ENCODE measurements at places on chromosomes 4 and X.

DNA sequence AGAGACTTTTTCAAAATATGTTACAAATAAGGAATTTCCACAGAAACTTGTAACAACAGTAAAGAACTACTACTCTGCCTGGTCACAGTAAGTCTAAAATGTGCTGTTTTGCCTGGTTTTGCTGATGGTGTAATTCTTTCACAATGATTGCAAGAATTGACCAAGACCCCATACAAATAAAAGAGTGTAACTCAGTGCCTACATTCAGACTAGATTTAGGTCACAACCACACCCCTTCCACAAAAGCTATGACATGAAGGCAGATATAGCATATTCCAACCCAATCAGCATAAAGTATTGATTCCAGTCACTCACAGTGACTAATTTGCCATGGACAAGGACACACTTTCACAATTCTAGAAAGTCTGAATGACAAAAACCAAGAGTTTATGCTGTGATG is 53.7 kb upstream of the TMPRSS11F start:
- DNase-seq = no peak

- DNase-seq = no peak
Measured at GRCh38 chr4:11072463-11072862, 356.2 kb downstream of the HS3ST1 start.

- peak; percentile 14 for DNase-seq
Measured at GRCh38 chr4:113869743-113870375, 108.3 kb upstream of the CAMK2D start.

DNA sequence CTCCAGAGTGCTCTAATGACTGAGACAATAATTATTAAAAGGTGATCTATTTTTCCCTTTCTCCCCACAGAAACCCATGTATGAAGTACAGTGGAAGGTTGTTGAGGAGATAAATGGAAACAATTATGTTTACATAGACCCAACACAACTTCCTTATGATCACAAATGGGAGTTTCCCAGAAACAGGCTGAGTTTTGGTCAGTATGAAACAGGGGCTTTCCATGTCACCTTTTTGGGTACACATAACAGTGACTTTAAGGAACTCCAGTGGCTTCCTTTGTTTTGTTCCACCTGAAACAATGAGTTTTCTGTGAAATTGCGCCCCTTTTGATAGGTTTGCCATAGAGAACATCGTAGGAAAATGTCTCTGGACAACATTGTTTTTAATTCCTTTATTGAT is 69.6 kb downstream of the KIT start:
- no peak for DNase-seq

GRCh38 chr4:55372259-55372658 is 23.5 kb upstream of the TMEM165 start:
- no peak for DNase-seq

- peak; percentile 38 for DNase-seq
Measured at GRCh38 chr4:132642016-132642817, 506.9 kb upstream of the PCDH10 start.

- peak; percentile 74 for DNase-seq
Measured at GRCh38 chr4:168585168-168586091, 88.6 kb downstream of the PALLD start.

DNA sequence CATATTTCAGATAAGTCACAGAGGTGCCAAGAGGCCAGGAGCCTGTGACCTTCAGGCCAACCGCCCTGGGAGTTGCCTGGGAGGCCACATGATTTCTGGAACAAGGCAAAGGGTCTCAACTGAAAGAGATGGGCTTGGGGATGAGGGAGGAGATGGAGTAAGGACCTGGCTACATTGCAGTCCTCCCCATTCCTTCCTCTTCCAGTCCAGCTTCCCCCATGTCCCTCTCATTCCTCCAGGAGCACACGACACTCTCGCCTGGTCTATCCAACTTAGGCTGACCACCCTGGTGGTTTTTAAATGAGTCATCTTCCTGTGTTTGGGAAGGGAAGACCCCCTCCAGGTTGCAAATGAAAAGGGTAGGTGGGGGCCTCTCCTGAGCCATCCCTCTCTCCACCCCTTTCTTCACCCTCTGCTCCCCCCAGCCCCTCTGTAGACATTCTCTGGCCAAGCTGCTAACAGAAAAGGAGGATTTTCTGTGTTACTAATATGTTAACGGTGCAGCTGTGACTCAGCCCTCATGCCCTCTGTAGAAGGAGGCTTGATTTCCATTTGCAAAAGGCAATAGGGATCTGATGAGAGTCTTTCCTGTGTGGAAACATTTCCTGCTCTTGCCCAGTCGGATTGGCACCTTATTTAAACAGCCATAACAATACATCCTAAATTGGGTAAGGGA is 79.2 kb downstream of the RTL5 start:
- no peak for DNase-seq

DNA sequence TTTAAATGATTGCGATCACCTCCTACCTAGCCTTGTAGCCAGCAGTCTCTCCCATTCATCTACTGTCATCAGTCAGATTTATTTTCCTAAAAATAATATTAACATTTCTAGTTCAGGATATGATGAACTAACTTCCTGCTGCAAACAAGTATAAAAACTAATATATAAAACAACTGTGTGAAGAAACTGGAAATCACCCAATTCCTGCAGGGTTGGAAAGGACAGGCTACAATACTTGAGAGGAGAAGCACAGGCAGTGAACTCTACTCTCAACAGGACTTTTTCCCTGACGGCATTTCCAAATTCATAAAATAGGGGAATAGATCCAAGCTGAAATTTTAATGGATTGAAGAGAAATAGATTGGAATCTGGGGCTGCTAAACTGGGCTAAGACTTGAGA is 14.2 kb upstream of the BBS12 start:
- no peak for DNase-seq

DNA sequence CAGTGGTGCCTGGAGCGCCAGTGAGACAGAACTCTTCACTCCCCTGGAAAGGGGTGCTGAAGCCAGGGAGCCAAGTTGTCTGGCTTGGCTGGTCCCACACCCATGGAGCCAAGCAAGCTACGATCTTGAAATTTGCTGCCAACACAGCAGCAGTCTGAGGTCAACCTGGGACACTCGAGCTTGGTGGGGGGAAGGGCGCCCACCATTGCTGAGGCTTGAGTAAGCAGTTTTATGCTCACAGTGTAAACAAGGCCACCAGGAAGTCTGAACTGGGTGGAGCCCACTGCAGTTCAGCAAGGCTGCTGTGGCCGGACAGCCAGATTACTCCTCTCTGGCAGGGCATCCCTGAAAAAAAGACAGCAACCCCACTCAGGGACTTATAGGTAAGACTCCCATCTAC is 149.5 kb downstream of the EDA2R start:
- DNase-seq = no peak

DNA sequence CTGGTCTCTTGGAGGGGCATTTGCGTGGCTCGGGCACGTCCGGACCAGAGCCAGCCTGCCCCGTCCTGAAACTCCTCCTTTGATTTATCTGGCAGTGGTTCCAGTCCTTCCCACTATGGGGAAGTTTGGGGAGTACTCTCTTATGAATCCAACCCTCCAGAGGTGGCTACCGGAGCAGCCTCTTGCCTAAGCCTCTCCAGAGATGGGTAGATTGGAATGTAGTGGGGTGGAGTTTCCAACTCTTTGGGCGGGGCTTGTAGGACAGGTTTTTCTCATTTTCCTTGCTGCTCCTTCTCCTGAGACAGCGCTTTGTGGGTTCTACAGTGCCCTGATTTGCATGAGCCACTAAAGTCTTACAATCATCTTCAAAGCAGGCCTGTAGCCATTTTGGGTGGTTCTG is 60.1 kb upstream of the XAGE1B start:
- peak; percentile 10 for DNase-seq

- DNase-seq = no peak
Measured at GRCh38 chr4:107740950-107741701, 21.1 kb upstream of the PAPSS1 start.

DNA sequence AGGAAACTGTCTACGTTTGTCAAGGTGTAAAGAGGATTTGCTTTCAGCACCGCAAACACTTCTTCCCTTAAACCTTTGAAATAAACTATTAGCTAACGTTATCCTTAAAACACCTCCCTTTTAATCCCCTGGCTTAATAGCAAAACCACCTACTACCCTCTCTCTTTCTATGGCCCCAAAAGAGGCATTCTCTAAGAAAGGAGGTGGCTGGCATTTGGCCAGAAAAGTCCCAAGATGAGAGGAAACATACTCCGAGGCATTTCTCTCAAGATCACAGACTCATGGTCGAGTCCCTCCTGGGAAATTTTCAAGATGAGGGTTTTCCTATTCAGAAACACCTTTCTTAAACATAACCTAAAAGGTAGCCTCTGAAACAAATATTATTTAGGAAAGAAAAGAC is 60.6 kb upstream of the VCX3B start:
- DNase-seq = no peak

- DNase-seq = peak; percentile 92
Measured at GRCh38 chr4:143346206-143346605, 9.5 kb downstream of the GAB1 start.

DNA sequence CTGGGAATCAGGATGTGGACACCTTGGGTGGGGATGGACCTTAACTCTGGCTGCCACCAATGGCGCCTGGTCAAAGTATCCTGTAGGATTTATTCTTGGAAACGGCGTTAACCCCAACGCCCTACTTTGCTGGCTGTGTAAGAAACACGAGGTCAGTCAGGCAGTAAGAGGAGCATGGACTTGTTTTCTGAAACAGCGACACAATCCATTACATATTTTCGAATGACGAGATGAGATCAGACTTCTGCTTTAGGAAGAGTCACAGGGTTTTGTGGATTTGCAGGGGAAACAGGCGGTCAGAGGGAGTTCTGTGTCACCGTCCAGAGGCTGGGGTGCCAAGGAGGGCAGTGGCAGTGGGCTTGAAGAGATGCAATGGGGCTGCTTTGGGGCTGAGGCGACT is 92.2 kb downstream of the TBL1X start:
- DNase-seq = no peak

GRCh38 chr4:11286533-11286932 is 142.2 kb downstream of the HS3ST1 start:
- DNase-seq = no peak

DNA sequence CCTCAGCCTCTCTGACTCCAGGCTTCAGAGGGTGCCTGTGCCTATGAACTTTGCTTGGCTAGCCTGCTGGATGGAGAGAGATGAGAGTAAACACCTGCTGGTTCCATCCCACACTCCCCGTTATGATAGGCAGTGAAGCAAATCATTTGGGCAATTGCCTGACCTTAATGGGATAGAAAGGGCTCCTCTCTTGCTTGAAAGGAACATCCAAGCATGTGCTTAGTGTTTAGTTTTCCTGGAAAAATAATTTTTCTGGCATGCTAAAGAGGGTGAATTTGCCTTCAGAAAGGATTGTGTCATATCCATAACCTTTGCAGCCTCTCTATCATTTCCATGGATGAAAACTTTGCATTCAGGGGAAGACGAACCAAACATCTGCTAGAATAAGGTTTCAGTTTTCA is 10.8 kb downstream of the PLAC1 start:
- DNase-seq = no peak

- no peak for DNase-seq
Measured at GRCh38 chr4:83369831-83370639, 35.4 kb upstream of the HPSE start.

GRCh38 chrX:39750848-39751247 is 346.9 kb downstream of the BCOR start:
- DNase-seq = no peak

DNA sequence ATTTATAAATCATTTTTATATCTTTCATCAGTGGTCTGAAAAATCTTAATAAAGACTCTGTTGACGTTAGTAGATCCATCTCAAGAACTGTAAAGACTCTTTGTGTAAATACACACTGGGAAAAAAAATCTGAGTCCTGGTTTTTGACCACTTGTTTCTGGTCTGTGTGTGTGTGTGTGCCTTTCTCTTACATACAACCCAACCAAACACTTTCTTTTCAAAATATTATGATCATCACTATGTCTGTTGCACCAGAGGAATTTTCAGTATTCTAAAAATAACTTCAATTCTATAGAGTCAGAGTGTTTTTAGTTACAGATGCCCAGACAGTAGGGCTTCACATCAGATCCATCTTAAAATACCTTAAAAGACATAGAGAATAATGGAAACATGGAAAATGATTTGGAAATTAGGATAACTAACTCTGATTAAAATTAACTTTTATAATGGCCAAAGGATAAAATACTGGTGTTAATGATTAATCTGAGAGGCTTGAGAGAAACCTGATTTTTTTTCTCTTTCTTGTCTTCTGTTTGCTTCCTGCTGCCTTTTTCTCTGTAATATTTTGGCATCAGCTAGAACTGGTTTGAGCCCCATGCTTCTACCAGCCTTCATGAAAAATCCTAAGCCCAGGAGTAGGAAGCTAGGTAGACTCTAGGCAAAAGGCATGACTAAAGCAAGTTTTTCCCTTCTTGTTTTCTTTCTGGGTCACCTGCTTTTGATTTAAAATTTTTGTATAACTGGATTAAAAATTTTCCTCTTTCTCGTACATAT is 99.7 kb downstream of the ATXN3L start:
- no peak for DNase-seq

DNA sequence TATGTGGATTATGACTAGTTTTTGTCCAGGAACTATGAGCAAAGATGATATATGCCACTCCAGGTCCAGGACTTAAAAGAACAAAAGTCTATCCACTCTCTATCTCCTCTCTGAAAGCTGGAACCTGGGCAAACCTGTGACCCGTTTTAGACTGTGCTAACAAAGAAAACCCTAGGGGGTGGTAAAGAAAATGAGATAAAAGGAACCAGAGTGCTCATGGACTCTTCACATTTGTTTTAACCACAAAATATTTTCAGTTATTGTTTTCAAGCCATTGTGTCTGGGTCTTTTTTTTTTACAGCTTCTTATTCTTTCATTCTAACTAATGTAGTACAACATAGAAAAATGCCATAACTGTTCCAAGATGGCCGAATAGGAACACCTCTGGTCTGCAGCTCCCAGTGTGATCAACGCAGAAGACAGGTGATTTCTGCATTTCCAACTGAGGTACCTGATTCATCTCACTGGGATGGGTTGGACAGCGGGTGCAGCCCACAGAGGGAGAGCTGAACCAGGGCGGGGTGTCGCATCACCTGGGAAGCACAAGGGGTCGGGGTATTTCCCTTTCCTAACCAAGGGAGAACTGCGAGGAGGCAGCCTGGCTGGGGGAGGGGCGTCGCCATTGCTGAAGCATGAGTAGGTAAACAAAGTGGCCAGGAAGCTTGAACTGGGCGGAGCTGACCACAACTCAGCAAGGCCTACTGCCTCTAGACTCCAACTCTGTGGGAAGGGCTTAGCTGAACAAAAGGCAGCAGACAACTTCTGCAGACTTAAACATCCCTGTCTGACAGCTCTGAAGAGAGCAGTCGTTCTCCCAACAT is 45.1 kb downstream of the CHM start:
- DNase-seq = peak; percentile 1

GRCh38 chrX:152989292-152989658 is 4.6 kb downstream of the PNMA5 start:
- DNase-seq = no peak

GRCh38 chr4:8319731-8320385 is 50.3 kb downstream of the HTRA3 start:
- no peak for DNase-seq

GRCh38 chr4:123555233-123555806 is 158.7 kb downstream of the SPRY1 start:
- peak; percentile 90 for DNase-seq

DNA sequence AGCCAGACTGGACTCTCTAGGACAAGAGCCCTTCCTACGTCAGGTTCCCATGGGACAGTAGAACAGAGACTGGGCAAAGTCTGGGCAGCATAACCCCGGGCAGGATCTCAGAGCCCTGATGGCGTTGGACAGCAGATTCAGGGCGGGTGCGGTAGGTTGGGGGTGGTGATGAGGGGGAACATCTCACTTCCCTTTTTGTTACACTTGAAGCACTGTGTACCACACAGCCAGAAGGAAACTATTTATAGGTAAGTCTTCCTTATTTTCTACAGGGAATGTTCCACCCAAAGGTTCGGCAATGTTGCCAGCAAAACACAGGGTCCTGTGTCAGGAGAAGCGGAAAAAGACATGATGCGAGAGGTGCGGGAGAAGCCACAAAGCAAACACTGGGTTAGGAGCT is 54.3 kb downstream of the TSC22D3 start:
- DNase-seq = no peak

All from RWPE1 (cell line).